ENCODE measurements at places on chromosomes 3 and 15.

DNA sequence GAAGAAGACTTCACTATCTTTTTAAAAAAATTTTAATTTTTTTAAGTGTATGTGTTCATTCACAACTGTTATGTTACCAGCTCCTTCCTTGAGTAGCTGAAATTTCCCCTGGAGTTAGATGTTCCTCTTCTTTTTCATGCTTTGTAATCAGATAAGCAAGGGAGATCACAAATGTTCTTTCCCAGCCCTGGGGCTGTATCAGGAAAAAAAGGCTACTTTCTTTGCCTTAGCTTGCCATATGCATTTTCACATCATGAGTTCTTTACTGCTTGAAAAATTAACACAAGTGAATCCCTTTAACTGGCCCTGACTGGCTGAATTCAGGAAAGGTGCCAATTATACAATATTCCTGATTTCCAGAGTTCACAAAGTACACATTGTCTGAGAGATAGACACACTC lies 353.2 kb upstream of the ATP11B start:
- DNase-seq = no peak

DNA sequence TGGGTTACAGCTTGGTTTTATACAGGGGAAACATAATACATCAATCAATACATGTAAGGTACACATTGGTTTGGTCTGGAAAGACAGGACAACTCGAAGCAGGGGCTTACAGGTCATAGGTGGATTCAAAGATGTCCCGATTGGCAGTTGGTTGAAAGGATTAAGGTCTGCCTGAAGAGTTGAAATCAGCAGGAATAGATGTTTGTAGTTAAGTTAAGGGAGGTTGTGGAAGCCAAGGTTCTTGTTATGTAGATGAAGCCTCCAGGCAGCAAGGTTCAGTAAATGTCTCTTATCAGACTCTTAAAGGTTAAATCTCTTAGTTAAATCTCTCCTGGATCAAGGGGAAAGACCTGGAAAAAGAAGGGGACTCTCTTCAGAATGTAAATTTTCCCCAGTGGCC lies 58.4 kb upstream of the MINAR1 start:
- DNase-seq = no peak

DNA sequence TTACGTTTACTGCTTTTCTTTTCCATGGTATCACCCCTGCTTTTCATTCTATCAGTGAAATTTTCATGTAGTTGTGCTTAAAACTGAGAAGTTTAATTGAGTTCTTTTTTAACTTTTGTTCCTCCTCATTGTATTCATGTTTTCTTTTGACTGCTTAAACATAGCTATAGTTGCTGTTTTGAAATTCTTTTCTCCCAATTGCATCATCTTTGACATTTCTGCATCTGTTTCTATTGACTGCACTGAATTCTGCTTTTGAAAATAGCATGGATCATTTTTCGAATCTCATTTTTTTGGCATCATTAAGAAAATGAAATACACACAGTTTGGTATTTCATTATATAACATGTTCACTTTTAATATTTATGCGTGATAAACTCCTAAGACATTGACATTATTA lies 694.9 kb downstream of the MECOM start:
- no peak for DNase-seq

DNA sequence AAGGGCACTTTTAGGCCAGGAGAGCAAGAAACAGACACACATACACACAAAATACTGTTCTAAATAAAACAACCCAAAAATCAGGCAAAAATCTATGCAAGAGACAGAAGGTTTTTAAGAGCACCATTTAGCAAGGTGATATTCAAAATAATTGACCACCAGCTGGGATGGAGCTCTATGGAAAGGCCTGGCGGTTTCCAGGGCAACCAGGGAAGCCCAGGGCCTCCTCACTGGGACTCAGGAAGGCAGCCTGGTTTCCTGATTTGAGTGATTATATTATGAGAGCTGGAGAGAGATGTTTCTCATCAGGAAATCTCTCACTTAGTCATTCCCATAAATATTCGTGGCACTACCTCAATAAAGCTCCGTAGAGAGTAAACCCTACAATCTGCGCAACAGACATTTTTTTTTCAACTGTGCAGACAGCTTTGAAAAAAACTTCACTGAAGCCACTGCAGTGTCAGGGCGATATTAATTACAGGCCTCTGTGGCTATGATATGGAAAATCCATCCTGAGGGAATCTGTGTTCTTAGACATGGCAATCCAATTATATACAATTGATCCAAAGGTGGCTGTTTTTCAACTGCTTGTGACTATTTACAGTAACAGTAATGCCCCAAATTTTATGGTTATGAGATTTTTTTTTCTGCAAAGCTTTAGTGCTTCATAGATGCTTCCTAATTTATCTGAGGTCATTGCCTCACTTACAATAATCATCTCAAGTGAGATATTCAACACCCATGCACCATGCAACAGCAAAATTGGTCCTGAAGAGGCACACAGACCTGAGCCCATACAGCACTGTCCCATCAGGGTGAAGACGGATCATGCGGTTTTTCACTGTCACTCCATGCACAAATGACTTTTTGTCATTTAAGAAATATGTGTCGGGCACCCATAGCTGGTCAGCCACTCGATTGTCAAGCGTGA lies 152.1 kb downstream of the GABRB3 start:
- no peak for DNase-seq

GRCh38 chr3:194944526-194944925 lies 258.8 kb downstream of the FAM43A start:
- DNase-seq = no peak

GRCh38 chr15:56094171-56094570 lies 100.8 kb upstream of the NEDD4 start:
- no peak for DNase-seq

DNA sequence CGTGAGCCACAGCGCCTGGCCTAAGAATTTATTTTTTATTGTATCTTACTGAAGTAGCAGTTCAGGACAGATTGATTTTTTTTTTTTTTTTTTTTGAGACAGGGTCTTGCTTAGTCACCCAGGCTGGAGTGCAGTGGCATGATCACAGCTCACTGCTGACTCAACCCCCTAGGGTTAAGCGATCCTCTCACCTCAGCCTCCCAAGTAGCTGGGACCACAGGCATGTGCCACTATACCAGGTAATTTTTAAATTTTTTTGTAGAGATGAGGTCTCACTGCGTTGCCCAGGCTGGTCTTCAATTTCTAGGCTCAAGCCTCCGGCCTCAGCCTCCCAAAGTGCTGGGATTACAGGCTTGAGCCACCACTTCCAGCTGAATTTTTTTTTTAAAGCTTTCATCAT lies 99.8 kb upstream of the HERC1 start:
- DNase-seq = no peak

GRCh38 chr15:84037301-84037700 lies 198.3 kb upstream of the GOLGA6L4 start:
- DNase-seq = no peak

- DNase-seq = no peak
Measured at GRCh38 chr3:46482632-46483350, 15.0 kb upstream of the RTP3 start.

- DNase-seq = no peak
Measured at GRCh38 chr15:35304389-35304788, 219.3 kb upstream of the NANOGP8 start.

GRCh38 chr3:28575100-28575745 lies 226.6 kb upstream of the AZI2 start:
- peak; percentile 23 for DNase-seq

GRCh38 chr3:196774848-196775422 lies 35.3 kb downstream of the PAK2 start:
- no peak for DNase-seq

GRCh38 chr3:147361454-147362420 lies 44.6 kb downstream of the ZIC4 start:
- DNase-seq = no peak

- DNase-seq = no peak
Measured at GRCh38 chr3:100496711-100497261, 4.4 kb downstream of the TMEM45A start.

DNA sequence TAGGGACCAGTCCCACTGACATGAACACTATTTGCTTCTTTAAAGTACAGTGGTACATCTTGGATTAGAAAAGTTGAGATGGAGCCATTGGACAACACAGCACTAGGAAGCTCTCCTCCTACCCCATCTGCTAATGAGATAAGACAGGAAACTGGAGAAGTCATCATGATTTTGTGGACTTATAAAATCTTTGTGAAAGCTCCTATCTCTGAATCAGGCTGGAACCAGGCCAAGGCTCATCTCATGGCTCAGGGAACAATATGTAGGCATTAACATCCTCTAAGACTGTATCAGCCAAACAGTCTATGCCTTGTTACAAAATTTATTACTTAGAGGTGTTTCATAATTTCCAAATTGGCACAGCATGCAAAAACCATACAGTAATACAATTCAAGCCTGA lies 84.1 kb downstream of the BOC start:
- DNase-seq = no peak

DNA sequence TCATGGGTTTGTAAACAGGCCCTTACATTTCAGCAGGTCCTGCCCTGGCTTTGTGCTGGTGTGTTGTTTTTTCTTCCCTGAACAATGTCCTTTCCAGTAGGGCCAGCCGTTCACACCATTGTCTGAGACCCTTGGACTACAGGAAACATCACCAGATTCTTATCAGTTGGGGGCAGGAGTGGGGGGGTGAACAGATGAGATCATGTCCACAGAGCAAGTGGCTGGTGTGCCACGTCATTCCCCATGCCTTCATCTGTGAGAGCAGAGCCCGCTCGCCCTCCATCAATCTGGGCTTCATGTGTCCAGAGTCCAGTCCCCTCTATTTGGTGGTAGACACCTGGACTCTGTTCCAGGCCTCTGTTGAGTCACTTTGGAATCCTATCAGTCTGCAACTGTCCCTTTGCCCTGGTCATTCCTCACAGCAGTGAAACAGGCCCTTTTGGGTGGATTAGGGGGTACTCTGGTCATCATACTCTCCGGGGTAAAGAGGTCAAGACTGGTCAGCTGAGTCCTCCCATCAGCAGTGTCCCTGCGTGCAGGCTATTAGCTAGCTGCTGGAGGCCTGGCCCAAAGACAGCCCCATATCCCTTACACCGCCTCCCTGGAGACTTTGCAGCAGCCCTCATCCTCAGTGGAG lies 15.0 kb downstream of the SEMA3G start:
- no peak for DNase-seq

DNA sequence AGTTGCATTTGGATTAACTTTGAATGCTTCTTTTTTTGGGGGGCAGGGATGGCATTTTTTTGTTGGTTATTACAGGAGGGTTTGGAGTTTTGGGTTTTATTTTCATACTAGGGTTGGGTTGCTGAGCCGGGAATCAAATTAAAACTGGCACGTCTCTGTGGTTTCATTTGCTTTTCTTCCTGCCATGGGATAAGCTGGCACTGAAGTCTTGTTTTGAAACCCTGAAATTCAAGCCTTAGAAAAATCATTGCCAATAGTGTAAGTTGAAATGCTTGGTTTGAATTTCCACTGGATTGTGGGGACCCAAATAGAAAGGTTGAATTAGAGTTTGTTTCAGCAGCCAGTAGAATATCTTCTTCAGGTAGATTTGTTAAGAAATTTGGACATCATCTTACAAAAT lies 193.1 kb upstream of the DCBLD2 start:
- DNase-seq = no peak

DNA sequence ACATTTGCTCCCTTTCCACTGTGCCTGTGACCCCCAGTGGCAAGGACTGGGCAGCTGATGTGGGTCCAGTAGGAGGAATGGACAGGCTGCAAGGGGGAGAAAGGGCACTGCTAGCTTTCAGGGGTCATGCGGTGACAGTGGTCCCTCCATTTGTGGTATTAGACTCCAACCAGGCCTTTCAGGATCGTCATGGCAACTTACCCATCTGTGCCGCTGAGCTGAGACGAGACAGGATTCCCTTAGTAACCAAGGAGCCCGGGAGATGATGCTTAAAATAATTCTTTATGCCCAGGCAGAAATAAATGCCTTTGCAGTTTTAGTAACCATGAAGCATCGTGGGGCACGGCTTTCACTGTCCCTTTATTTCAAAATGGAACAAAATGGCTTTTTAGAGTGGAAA lies 15.9 kb upstream of the MRPL3 start:
- no peak for DNase-seq

DNA sequence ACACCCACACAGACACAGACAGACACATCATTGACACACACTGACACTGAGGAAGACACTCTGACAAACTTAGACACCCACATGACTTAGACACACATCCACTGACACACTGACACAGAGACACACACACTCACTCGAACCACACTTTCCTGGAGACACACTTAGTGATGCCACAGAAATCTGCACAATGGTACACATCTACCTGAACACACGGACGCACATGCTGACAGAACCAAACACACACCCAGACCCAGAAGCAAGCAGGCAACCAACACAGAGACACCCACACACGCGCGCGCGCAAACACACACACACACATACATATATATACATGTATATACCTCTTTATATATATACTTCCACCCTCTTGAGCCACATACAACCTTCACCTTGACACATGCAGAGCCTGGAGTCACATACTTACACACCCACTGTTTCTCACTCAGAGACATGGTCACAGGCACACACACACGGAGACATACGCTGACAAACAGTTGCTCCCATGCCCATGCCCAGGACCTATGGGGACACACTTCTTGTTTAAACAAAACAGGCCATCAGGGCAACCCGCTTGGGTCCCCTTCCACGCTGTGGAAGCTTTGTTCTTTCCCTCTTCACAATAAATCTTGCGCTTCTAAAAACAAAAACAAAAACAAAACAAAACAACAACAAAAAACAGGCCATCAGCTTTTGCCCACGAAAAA lies 913 bp upstream of the SCN5A start:
- no peak for DNase-seq

DNA sequence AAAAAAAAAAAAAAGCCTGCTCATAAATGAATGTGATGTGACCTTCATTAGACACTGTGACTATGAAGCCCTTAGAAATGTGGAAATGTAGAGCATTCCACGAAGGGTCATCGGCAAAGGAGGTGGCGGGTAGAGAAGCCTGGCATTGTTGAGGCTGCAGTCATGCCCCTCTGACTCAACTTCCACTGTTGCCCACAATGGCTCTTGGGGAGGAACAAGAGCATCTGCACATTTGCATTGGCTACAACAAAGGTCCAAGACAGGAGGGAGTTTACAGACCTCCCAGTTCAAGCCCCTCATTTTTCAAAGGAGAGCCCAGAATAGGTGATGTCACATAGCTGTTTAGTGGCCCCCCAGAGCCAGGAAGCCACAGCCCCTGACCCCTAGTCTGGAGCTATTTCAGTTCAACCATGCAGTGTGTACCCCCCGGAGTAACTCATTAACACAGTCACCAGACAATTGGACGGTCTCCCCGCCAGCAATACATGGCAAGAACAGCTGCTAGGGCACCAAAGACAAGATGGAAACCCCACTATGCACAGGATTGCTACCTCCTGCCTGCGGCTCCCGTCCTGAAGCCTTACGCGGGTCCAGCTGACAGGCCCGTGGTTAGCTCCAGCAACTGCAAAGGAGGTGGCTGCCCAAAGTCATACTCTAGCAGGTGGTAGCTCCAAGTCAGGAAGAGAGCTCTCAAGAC lies 56.2 kb downstream of the SH3BP5 start:
- no peak for DNase-seq

- no peak for DNase-seq
Measured at GRCh38 chr3:9782770-9783169, 9.5 kb downstream of the TADA3 start.
